Stimulated activated CD4-positive, alpha-beta T cell treated with anti-CD3 and anti-CD28 coated beads, Interleukin-15, amount 100 ng/mL, for 48 hours (primary cell): ENCODE measurements at places on chromosomes 5 and 9.

DNA sequence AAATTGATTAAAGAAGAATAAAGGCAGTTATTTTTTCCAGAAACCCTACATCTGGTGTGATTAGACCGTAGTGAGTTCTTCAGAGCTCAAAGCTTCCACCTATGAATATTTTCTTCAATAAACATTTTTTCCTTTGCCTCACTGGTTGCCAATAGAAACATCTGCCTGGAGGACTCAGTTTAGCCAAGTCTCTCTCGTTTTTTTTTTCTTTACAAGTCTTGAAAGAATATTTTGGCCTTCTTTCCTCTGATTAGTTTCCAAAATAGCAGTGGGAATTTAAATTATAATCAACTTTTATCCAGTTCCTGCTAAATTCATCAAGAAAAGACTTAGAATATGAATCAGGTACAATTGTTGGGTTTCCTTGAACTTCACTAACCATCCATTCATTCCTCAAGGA lies 897.5 kb downstream of the TLE1 start:
- DNase-seq = no peak

DNA sequence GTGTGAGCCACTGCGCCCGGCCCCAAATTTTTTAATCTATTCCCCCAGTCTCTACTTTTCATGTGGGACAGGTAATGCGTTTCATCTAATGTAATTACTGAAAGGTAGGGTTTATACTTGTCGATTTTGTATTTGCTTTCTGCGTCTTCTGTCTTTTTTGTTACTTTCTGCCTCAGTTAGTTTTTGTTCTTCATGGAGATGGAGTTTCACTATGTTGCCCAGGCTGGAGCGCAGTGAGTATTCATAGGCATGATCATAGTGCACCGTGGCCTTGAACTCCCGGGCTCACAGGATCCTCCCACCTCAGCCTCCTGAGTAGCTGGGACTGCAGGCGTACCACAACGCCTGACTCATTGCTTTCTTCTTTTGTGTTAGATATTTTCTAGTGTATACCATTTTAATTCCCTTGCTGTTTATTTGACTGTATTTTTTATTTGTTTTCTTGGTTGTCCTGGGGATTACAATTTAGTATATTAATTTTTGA lies 23.4 kb downstream of the EHMT1 start:
- no peak for DNase-seq

GRCh38 chr5:178238711-178239592 lies 6.3 kb upstream of the PHYKPL start:
- DNase-seq = no peak

DNA sequence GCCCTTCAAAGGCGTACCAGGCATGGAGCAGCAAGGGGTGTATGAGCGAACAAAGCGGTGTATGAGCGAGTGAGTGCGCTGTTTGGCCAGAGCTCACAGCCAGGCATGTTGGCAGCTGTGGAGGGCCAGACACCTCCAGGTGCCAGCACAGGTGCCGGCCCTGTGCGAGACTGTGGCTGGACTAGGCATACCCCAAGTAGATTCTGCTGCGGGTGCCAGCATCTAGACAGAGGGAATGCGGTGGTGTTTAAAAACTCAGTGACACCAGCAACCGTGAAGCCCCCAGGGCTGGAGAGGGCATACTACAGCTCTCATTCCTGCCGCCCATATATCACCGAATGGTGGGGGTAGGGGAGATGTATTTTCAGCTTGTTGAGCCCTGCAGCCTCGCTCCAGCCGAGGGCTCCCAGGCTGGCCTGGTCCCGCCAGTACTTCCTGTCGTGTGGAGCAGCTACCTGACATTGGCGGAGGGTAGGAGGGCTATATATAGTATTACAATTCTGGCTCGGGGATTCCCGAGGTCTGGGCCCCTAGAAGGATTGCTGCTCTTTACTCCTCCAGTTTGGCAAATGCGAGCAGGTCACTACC lies 1829.6 kb upstream of the NUDT12 start:
- no peak for DNase-seq

- DNase-seq = no peak
These were observed 346.7 kb upstream of the PTGER4 start for GRCh38 chr5:40332970-40333369.

- no peak for DNase-seq
These were observed 81.8 kb downstream of the ZNF618 start for GRCh38 chr9:113957821-113958341.

DNA sequence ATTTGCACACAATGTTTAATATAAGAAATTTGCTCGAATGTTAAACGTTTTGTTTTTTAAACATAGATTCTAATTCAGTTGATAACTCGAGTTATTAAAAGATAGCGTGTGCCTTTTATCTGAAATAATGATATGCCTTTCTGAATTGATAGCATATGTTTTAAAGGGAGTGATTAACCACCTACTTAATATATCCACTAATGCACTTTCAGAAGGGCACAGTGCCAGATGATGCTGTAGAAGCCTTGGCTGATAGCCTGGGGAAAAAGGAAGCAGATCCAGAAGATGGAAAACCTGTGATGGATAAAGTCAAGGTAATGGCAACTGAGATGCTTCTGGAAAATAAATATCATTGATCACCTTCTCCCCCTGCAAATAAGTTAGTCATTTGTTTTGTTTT lies 53.9 kb downstream of the ERAP1 start:
- DNase-seq = no peak

GRCh38 chr5:168165977-168166376 lies 125.5 kb upstream of the WWC1 start:
- no peak for DNase-seq

DNA sequence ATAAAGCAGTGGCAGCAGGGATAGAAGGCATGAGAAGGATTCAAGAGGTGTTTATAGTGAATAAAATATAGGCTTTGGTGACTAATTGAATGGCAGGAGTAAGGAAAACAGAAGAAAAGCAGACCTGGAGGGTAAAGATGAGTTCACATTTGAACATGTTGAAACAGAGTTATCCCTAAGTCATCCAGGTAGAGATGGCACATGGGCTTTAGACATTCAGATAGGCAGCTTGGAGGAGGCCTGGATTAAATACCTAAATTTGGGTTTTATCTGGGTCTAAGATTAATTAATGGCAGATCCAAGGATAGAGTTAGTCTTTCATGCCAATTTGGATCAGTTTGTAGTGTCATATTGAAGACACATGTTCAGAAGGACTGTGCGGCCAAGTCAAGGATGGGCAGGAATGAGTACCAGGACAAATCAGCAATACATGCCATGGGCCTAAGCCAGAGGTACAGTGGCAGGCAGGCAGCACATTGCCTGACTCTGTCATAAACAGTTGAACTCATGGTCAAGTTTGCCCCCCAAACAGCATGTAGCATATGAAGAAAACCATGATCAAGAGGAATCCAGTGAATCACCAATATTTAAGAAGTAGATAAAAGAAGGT lies 115.5 kb upstream of the SLC12A2 start:
- no peak for DNase-seq

GRCh38 chr5:160161626-160162025 lies 42.4 kb upstream of the PWWP2A start:
- no peak for DNase-seq

DNA sequence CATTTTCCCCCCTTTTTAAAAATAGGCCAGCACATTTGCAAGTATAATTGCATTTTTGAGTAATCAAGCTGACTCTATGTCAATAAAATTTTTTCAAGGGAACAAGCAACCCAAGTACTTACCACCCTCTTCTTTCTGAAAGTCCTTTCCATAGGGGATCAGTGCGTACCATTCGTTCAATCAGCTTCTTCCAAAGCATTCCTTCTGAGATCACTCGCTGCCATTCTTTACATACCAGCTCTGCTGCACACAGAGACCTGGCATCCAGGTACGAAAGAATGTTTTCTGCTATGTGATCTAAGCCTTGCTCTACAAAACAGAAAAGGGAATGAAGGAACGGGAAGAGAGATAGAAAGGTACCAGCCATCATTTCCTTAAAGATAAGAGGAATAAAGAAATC lies 106.6 kb downstream of the FBXW11 start:
- DNase-seq = no peak

DNA sequence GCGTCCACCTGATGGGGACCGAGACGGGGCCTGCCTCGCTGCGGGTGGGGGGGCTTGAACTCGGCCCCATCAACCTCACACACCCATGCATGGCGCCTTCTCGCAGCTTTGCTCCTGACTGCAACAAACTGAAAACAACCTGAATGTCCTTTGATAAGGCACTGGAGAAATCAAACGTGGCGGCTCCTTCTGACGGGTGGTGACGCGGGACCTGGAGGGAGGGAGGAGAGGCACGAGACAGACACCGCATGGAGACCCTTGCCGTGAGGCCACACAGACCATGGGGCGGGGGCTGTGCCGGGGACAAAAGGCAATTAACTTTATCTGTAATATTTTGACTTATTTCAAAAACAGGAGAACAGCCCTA lies 48.6 kb downstream of the NACC2 start:
- no peak for DNase-seq

DNA sequence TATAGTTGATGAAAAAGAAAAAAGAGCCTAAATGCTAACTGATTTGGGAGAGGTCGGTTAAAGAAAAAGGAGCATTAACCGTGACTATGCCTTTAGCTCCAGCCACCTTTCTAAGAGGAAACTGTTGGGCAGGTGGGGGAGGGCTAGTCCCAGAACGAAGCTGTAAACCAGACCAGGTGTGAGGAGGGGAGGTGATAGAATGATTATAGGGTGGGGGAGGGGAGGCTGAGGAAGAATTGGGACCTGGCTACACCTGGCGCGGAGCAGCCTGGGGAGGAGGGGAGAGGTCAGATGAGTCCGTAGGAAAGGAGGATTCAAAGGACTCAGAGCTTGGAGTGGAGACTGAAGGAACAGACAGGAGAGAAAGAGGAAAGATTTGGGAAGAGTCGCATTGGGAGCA lies 73.4 kb downstream of the PHAX start:
- no peak for DNase-seq

GRCh38 chr9:107173422-107174180 lies 109.5 kb upstream of the RAD23B start:
- DNase-seq = no peak

DNA sequence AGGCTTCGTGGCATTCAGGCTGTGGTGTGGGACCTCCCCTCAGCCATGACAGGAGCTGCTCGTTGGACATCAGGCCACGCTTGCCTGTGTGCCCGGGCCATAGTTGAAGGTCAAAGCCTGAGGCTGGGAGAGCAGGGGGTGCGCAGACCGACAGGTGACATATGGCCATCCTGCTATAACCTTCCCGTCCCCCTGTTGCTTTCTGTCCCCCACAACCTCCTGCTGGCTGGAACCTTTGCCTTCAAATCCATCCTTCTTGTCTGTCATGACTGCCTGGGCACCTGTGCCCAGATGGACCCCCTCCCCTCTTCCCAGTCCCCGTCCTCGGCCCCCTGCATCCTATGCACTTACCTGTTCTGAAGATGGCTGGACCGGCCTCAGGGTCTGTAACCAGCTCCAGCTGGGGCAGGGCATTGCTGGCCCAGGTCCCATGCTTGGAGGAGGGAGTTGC lies 83.2 kb downstream of the WNK2 start:
- no peak for DNase-seq

DNA sequence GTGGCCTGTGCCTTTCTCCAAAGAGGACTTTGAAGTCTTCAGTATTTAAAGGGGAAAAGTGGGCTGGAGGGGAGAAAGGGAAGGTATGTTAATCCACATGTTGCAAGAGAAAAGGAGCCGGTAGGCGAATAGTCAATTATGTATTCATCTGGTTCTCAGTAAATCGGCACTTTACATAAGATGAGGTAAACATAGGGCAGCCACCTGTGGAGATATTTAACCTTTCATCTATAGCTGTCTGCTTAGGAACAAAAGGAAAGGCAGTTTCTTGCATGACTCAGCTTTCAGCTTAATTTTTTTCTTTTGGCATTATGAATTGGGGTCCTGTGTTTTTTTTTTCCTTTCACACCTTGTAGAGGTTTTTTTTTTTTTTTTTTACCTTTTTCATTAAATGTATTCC lies 42.2 kb downstream of the FGD3 start:
- DNase-seq = no peak

- no peak for DNase-seq
These were observed 31.9 kb downstream of the PALM2AKAP2 start for GRCh38 chr9:109811876-109812275.

DNA sequence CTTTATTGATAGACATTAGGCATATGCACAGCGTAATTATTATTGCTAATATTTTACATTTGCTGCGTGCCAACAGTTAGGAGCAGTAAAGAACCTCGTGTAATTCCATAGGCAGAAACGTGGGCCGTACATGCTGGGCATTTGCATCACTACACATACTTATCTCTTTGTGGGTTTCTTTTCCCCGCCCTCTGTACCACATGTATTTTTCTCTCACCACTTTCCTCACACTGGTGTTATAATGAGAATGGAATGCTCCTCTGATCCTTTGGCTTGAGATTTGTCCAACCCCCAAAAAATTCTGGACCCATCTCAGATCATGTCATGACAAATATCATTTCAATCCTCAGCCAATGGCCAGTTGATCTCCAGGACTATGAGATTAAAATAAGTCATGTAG lies 1952.6 kb upstream of the WWC1 start:
- DNase-seq = no peak

GRCh38 chr9:86944796-86945727 lies 2.2 kb downstream of the GAS1 start:
- no peak for DNase-seq

- DNase-seq = no peak
These were observed 23.5 kb downstream of the GKAP1 start for GRCh38 chr9:83794051-83794450.

DNA sequence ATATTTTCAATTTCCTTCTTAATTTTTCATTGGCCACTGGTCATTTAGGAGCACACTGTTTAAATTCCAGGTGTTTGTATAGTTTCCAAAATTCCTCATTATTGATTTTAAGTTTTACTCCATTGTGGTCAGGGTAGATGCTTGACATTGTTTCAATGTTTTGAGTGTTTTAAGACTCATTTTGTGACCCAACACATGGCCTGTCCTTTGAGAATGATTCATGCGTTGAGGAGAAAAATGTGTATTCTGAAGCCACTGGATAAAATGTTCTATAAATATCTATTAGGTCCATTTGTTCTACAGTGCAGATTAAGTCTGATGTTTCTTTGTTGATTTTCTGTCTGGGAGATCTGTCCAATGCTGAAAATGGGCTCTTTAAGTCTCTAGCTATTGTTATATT lies 24.4 kb upstream of the FNIP1 start:
- no peak for DNase-seq

DNA sequence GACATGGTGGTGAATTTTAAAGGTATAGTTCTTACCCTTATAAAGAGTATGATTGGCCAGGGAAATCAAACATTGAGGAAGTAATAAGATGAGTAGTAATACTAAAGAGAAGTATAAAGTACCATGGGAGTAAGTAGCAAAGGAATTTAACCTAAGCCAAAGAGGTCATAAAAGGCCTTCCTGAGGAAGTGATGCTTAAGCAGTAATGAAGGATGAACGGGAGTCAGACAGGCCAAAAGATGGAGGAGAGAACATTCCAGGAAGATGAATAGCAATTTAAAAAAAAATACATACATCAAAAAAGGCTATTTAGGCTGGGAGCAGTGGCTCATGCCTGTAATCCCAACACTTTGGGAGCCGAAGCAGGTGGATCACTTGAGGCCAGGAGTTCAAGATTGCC lies 29.0 kb downstream of the KLHL3 start:
- DNase-seq = no peak

DNA sequence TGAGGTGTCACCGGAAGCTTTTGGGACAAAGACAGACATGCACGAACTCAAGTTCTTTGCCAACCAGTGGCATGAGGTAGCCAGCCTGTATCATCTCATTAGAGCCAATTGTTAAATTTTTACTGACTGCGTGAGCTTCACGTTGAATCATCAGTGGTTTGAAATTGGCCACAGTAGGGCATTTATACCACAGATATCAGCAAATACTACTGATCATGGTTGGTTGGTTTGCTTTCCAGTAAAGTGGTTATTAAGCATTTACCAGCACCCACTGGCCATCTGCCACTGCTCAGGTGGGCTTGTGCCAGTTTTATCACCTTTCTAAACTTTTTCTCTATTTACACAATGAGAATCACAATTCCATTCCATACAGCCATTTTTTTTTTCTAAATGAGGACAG lies 28.4 kb upstream of the SHC3 start:
- no peak for DNase-seq
